ENCODE measurements at places on chromosomes 6 and 20.

DNA sequence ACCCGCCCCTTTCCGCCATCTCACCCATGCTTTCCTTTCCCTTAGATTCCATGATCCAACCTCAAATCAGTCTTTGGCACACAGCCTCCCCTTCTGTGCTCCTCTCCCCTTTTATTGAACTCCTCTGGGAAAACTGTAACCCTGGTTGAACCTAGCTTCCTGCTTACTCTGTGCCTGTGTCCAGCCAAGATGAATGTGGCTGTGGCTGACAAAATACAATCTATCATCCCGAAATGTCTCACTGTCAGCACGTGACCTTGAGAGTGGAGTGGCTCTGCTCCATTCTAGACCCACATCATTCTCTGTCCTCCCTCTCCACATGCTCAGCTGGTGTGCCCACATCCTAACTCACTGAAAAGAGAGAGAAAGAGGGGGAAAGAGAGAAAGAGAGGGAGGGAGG is 11.0 kb downstream of the NCR2 start:
- H3K27me3 ChIP-seq: peaks cover 4% of the 10 kb centered on the region
- no peak for DNase-seq
- no peaks in the 10 kb centered on the region for H3K4me1 ChIP-seq
- H3K4me3 ChIP-seq: no peak overlapping the region
- no peaks in the 10 kb centered on the region for H3K36me3 ChIP-seq
- no peak overlapping the region for H3K27ac ChIP-seq

DNA sequence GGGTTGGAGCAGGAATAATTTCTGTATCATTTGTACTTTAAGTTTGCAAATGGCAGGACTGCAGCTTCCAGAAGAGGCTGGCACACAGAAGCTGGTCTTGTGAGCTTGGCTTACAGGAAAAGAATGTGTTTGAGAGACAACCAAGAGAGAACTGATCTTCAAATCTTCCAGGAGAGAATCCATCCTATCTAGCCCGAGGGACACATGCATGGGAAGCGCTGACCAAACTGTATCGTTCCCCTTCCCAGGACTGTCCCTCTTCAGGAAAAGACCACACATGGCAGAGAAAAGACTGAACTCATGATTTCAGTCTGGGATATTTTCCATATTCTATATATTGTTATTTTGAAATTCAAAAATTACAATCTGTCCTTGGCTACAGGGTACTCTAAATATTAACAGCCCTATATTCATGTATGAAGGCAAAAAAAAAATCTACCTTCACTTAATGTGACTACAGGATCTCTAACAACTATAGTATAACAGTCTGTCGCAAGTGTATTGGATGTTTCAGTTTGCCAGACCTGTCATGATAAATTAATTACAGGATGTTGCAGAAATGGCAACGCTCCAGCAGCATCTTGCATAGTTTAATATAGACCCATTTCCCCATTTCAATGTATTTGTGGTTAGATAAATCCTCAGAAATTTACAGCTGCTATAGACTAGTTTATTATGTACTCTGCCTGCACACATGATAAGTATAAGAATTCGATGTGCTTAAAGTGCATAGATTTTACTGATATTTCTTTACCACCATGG is 99.4 kb downstream of the MYB start:
- no peak overlapping the region for H3K4me3 ChIP-seq
- no peaks in the 10 kb centered on the region for H3K36me3 ChIP-seq
- DNase-seq: no peak
- H3K27ac ChIP-seq: no peak overlapping the region
- no peaks in the 10 kb centered on the region for H3K4me1 ChIP-seq
- H3K27me3 ChIP-seq: no peaks in the 10 kb centered on the region

GRCh38 chr6:43129434-43130194 is 41.5 kb upstream of the SRF start:
- no peaks in the 10 kb centered on the region for H3K27me3 ChIP-seq
- H3K4me3 ChIP-seq: no peak overlapping the region
- peaks cover 33% of the 10 kb centered on the region for H3K36me3 ChIP-seq

DNA sequence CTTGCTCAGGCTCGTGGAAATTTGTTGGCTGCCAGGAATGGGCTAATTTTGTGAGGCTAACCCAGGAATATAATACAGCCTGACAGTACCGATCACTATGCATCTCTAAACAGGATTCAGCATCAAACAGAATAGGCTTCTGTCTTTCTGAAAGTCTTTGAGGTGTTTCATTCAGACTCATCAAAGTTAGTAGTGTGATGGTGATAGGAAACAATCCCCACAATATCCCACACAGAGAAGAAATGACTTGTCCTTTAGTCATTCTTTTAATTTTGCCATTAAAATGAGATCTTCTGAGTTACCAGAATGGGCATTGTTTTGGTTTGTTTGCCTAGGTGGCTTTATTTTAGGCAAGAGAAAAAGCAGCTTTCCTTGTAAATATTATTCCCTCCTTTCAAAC is 54.3 kb downstream of the FAM229B start:
- DNase-seq: no peak
- H3K27me3 ChIP-seq: no peaks in the 10 kb centered on the region
- H3K27ac ChIP-seq: no peak overlapping the region
- peaks cover 11% of the 10 kb centered on the region for H3K36me3 ChIP-seq
- H3K4me3 ChIP-seq: no peak overlapping the region

DNA sequence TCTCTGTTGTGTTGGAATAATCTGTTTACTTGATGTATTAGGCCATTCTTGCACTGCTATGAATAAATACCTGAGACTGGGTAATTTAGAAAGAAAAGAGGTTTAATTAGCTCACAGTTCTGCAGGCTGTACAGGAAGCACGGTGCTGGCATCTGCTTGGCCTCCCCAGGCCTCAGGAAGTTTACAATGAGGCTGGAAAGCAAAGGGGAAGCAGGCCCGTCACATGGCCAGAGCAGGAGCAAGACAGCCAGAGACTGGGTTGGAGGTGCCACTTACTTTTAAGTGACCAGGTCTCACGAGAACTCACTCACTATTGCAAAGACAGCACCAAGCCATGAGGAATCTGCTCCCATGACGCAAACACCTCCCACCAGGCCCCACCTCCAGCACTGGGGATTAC is 50.6 kb upstream of the FUCA2 start:
- no peak overlapping the region for H3K27ac ChIP-seq
- no peak overlapping the region for H3K4me3 ChIP-seq
- no peaks in the 10 kb centered on the region for H3K27me3 ChIP-seq
- H3K36me3 ChIP-seq: no peaks in the 10 kb centered on the region

- no peaks in the 10 kb centered on the region for H3K4me1 ChIP-seq
- H3K27ac ChIP-seq: no peak overlapping the region
- H3K27me3 ChIP-seq: no peaks in the 10 kb centered on the region
- no peak overlapping the region for H3K4me3 ChIP-seq
Measured at GRCh38 chr20:2485661-2486060, 15.1 kb upstream of the SNRPB start.

- DNase-seq: no peak
- H3K27me3 ChIP-seq: no peaks in the 10 kb centered on the region
- H3K4me1 ChIP-seq: no peaks in the 10 kb centered on the region
- no peak overlapping the region for H3K27ac ChIP-seq
Measured at GRCh38 chr20:10447028-10447427, 11.9 kb downstream of the SLX4IP start.

GRCh38 chr20:62356589-62357186 is 10.4 kb downstream of the LAMA5 start:
- peaks cover 91% of the 10 kb centered on the region for H3K4me1 ChIP-seq
- H3K4me3 ChIP-seq: no peak overlapping the region
- peaks cover 89% of the 10 kb centered on the region for H3K36me3 ChIP-seq
- H3K27ac ChIP-seq: peak overlapping the region; percentile 82
- no peak for DNase-seq

DNA sequence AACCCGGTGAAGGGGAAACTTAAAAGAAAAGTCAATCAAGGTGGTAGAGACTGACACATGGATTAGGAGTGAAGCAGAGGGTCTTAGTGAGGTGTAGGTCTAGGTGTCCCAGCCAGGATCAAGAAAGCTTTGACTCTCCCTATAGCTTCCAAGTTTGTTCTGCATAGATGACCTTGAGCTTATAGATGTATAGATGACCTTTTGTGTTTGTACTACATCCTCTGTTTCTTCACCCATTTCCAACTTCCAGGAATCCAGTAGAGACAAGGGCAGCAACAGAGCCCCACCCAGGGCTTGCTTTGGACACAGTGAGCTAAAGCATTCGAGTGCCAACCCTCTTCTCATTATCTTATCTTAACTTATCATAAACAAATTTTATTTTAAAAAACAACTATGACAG is 1.8 kb upstream of the MRPS18A start:
- no peaks in the 10 kb centered on the region for H3K36me3 ChIP-seq
- H3K27ac ChIP-seq: no peak overlapping the region
- no peak for DNase-seq
- no peak overlapping the region for H3K4me3 ChIP-seq

Measured in spinal cord (tissue), 10 donors.